HTR-8/SVneo (cell line): ENCODE measurements at places on chromosomes 6 and 20.
A peak's percentile ranks its signal among the peaks of the same experiment; 100 is the strongest.

DNA sequence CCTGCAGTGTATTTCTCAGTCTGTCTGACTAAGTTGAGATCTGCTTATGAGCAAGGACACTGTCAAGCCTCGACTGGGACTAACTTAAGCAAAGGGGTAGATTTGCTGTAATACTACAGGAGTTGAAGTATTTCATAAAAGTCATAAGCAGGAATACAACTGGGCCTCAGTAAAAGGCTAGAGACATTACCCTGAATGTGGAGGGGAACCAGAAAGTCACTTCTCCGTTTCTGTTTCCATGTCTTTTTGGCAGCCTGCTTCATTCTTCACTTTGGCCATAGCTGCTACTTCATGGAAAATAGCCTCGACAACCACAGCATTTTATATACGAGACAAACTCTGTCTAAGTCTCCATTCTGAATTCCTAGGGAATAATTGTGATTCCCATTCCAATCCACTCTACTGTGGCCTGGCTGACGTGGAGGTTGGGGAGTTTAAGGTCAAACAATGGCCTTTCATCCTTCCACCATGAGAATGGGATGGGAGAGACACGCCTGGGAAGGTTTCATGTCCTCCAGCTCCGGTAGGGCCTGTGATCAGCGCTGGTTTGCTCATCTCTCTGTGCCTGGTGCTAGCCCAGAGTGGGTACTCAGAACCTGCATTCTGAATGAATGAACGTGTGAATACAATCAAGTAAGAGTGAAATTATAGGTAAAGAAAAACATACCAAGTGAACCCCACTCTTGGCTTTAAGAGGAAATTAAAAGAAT is 37.1 kb upstream of the DUSP22 start:
- no peak for DNase-seq

DNA sequence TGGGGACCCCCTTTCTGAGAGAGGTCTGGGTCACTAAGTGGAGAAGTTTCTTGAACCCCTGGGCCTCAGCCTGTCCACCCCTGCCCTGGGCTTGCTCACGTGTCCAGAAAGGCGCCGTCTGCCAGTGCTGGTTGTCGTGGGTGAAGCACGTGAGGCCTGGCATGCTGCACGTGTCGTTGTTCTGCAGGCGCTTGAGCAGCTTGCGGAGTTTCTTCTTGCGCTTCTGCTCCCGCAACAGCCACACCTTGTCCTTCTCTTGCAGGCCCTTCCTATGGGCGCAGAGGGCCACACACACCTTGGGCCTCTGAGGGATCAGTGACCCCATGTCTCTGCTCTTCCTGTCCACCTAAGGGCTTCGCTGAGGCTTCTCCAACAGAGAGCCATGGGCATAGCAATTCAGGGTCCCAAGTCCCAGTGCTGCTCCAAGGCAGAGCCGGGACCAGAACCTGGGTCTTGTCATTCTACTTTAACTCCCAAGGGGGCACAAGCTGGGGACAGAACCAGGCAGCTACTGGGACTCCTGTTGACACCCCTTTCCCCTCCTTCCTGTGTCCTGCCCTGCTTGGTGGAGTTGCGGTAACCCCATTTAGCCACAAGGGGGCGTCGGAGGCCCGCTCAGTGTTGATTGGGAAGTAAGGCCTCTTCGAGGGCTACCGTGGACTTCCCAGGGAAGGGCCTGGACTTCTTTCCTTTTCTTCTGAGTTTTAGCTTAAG is 121.8 kb downstream of the SULF2 start:
- peak; percentile 99 for DNase-seq

DNA sequence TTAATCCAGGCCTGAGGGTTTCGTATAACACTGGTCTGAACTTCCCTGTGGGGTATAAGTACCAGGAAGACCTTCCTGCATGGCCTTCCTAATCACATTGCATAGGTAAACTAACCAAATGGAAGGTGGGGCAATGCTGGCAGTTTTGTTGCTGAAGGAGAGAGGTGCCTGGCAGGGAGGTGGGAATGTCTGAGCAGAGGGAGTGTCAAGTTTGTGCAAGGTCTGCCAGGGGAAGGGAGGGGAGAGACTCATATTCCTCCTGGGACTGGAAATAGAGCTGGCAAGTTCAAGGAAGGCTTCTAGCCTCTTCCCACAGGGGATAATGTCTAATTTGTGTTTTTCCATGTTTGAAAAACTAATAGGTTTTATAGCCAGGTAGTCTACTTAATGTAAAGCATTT is 70.6 kb downstream of the HDDC2 start:
- DNase-seq, result no peak

GRCh38 chr6:130775411-130776012 is 51.7 kb upstream of the SMLR1 start:
- DNase-seq, result no peak

DNA sequence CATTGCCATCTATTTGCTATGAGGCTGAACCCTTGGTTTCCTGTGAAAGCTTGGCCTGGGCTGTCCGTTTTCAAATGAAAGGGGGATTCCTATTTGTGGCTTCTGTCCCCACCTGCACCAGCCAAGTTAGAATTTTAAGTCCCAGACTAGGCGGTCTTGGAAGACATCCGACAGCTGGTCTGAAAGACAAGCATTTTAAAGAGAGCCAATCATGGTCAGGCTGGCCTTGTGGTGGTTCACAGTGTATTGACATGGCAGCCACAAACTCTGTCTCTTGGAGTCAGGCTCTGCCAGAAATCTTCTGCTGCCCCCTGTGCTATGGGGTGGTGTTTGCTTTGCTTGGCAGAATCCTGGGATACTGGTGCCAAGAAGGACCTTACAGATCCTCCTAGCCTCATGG is 319.2 kb upstream of the MOCS1 start:
- no peak for DNase-seq

DNA sequence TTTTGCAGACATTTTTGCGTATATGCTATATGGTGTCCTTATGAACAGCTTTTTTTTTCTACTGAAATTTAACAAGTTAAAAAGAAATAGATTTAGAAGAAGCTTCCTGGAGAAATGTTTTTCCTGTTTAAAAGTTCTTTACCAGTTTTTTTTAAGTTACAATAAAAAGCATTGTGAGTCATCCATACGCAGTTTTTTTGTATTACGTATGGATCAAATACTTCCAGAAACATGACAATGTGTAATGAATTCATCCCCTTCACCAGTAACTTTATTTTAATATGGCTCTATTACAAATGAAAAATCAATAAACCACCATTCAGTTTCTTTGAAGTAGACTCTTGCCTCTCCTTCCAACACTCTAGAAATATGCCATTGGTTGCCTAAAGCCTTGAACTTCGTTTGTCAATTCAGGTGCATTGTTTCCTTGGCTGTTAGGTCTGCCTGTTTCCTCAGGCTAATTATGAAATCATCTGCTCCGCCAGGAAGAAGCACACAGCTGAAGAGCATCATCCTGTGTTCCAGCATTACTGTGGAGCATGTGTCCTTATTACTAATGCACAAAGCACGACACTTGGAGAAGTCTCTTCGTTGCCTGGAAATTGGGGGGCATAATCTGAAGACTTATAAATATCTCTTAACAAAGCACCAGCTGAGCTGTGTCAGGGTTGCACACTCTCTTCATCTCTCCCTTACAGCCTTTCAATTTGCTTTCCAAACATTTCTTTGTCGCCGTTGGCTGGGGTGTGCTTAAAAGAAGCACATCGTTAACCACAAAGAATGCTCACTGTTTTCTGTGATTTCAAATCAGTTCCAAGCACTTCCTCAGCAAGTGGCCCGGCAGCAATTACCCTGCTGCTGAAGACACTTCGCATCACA is 9.6 kb downstream of the MOXD1 start:
- peak; percentile 44 for DNase-seq
